ENCODE measurements at places on chromosomes 5 and 9.

DNA sequence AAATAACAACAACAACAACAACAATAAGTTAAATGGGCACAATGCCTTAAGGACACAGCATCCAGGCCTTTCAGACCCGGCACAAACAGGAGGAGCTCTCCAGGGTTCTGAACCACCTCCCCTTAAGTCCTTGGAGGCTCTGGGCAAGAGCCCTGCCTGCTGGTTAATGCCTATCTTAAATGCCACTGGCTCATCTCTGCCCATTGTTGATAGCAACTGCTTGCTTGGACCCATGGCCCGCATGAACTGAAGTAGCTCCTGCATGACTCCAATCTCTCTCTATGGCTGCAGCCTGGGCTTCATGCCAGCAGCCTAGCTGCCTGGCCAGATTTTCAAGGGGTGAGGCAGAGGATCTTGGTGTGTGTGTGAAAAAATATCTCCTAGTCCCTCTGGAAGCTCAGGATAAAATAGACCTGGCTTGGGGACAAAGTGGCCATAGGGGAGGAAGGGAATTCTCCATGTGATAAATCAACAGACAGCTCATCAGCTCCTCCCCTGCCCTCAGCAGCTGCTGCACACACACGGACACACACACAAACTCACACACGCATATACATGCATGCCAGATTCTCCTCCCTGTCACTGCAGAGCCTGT lies 27.4 kb downstream of the FAM219A start:
- peaks cover 28% of the 10 kb centered on the region for H3K4me1 ChIP-seq
- no peaks in the 10 kb centered on the region for H3K27me3 ChIP-seq
- H3K27ac ChIP-seq: no peak overlapping the region
- DNase-seq: peak; percentile 27

DNA sequence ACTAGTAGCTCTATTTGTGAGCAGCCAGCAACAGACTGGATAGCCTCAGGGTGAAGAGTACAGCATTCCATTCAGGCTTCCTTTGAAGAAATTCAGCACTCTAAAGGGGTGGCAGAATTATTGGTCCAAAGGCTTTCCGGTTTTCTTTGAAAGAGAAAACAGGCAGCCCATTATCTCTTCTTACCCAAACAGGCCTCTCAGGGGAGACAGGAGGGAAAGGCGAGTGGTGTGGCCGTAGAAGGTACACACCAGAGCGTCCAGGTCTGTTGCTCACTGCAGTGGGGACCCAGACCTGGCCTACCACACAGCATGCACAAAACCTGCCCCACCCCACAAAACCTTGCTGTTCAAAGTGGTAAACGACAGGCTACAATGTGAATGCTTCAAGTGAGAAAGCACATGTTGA lies 83.3 kb downstream of the ZNF608 start:
- DNase-seq: no peak
- no peaks in the 10 kb centered on the region for H3K27me3 ChIP-seq
- no peak overlapping the region for H3K4me3 ChIP-seq
- no peak overlapping the region for H3K27ac ChIP-seq
- no peaks in the 10 kb centered on the region for H3K36me3 ChIP-seq
- H3K4me1 ChIP-seq: no peaks in the 10 kb centered on the region

- no peak overlapping the region for H3K27ac ChIP-seq
- no peak for DNase-seq
- no peaks in the 10 kb centered on the region for H3K4me1 ChIP-seq
Observed at GRCh38 chr9:72154468-72155285, 5.4 kb downstream of the GDA start.

DNA sequence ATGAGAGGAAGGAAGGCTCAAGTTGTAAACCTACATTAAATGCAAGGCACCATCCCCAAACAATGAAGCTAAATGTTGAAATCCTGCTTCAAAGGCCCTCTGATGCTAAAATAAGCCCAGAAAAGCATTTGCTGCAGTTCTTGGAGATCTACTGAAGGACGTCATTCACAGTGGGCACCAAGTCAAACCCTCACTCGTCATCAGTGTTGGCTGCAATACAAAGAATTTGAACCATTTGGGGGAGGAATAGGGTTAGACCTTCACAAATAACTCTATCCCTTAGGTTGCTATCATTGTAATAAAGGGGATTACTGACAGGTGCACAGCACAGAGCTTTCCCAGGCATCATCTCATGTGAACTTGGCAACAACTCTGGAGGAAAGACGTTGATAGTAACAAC lies 9.3 kb upstream of the MEGF9 start:
- peak; percentile 79 for DNase-seq
- peak overlapping the region; percentile 3 for H3K27ac ChIP-seq
- H3K4me1 ChIP-seq: no peaks in the 10 kb centered on the region
- no peaks in the 10 kb centered on the region for H3K27me3 ChIP-seq
- no peaks in the 10 kb centered on the region for H3K36me3 ChIP-seq
- no peak overlapping the region for H3K4me3 ChIP-seq

GRCh38 chr9:38015266-38015665 lies 53.8 kb downstream of the SHB start:
- H3K36me3 ChIP-seq: no peaks in the 10 kb centered on the region
- no peak overlapping the region for H3K27ac ChIP-seq
- H3K4me3 ChIP-seq: no peak overlapping the region
- no peak for DNase-seq
- H3K27me3 ChIP-seq: no peaks in the 10 kb centered on the region

DNA sequence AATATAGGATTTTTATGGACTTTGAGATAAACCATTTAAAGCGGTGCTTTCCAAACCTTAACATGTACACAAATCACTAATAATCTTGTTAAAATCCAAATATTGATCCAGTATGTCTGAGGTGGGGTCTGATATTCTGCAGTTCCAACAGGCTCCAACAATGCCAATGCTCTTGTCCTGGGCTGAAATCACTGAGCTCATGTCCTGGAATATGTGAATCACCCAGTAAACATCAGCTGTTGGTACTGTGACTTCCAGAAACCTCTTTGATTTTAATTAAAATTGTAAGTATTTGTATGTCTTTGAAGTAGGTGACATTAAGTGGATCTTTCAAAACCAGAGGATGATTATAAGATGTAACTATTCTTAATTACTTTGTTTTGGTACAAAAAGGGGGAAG lies 52.8 kb upstream of the CAST start:
- no peak for DNase-seq
- no peak overlapping the region for H3K27ac ChIP-seq
- H3K27me3 ChIP-seq: no peaks in the 10 kb centered on the region
- H3K4me1 ChIP-seq: no peaks in the 10 kb centered on the region
- H3K36me3 ChIP-seq: no peaks in the 10 kb centered on the region

- H3K27me3 ChIP-seq: no peaks in the 10 kb centered on the region
- no peak overlapping the region for H3K27ac ChIP-seq
- H3K36me3 ChIP-seq: no peaks in the 10 kb centered on the region
- no peak for DNase-seq
Observed at GRCh38 chr9:30796764-30797163, 1587.7 kb upstream of the ACO1 start.

DNA sequence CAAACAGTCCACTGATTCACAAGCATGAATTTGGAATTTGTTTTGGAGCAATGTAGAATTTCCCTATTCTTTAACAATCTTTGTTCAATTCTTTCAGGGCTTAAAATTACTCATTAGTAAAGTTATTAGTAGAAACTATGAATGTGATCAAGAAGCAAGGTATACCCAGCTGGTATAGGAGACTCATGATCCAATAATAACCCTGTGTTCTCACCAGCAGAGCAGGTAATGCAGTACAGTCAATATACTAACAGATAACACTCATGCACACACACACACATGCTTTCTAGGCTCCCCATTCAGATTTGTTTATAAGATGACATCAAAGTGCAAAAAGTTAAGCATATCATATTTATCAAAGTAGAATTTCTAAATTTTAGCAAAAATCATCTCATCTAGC lies 445.2 kb downstream of the ELAVL2 start:
- H3K4me3 ChIP-seq: no peak overlapping the region
- H3K27me3 ChIP-seq: no peaks in the 10 kb centered on the region

GRCh38 chr9:132583584-132584304 lies 1.3 kb downstream of the BARHL1 start:
- peaks cover 9% of the 10 kb centered on the region for H3K27me3 ChIP-seq
- H3K36me3 ChIP-seq: no peaks in the 10 kb centered on the region
- DNase-seq: no peak

- no peak overlapping the region for H3K27ac ChIP-seq
- H3K4me3 ChIP-seq: no peak overlapping the region
- no peak for DNase-seq
- H3K36me3 ChIP-seq: no peaks in the 10 kb centered on the region
Observed at GRCh38 chr9:37390759-37391158, 31.7 kb upstream of the GRHPR start.

DNA sequence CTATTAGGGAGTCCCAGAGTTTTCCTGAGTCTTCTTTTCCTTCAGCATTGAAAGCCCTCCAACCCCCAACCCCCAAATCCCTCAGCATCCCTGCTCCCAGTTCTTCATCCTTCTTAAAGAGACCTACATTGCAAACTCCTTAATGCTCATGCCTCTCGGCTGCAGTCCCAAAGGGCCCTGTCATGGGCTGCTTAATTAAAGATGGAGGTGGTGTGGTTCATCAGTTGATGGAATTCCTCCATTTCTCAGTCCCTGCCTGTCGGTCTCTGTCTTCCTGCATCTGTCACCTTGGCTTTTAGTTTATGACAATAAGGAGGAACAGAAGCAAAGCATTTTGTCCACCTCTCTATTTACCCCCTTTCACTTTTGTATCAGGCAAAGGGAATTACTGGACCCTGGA lies 2.0 kb downstream of the FOXI1 start:
- no peaks in the 10 kb centered on the region for H3K4me1 ChIP-seq
- no peak for DNase-seq
- no peak overlapping the region for H3K4me3 ChIP-seq
- H3K27me3 ChIP-seq: no peaks in the 10 kb centered on the region
- no peaks in the 10 kb centered on the region for H3K36me3 ChIP-seq

DNA sequence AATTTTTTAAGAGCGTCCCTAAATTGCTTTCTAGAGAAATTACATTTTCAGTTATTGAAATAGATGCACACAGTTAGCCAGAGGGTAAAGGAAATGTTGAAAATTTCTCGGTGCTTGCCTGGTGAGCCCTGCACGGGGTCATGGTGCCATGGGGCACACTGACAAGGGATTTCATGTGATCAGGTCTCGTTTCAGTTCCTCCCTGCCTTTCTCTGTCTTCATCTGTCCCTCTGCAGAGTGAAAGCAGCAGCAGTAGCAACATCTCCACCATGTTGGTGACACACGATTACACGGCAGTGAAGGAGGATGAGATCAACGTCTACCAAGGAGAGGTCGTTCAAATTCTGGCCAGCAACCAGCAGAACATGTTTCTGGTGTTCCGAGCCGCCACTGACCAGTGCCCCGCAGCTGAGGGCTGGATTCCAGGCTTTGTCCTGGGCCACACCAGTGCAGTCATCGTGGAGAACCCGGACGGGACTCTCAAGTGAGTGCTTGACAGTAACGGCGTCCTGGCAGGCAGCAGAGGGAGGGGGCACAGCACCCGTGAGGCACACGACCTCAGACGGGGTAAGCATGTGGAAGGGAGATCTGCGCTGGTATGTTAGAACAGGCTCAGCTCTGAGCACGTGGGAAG lies 89.1 kb upstream of the OTULINL start:
- H3K27me3 ChIP-seq: no peaks in the 10 kb centered on the region
- H3K4me3 ChIP-seq: no peak overlapping the region
- no peaks in the 10 kb centered on the region for H3K4me1 ChIP-seq
- DNase-seq: no peak
- H3K27ac ChIP-seq: no peak overlapping the region

DNA sequence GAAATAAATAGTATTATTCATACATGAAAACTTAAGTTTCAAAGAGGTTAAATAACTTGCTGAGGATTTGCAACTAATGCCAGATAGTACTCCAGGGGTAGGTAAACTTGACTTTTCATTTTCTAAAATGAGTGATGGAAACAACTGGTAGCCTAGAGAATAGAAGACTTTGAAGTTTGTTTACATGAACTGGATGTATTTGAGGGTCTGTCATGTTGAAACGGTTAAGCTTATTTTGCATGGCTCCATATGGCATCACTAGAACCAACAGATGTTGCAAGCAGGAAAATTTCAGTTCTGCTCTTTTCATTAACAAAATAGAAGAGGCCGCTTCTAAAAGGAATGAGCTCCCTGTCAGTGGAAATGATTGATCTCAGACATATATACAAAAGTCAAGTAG lies 105.1 kb upstream of the SGCD start:
- DNase-seq: no peak
- H3K27me3 ChIP-seq: no peaks in the 10 kb centered on the region
- H3K27ac ChIP-seq: no peak overlapping the region
- H3K36me3 ChIP-seq: no peaks in the 10 kb centered on the region

DNA sequence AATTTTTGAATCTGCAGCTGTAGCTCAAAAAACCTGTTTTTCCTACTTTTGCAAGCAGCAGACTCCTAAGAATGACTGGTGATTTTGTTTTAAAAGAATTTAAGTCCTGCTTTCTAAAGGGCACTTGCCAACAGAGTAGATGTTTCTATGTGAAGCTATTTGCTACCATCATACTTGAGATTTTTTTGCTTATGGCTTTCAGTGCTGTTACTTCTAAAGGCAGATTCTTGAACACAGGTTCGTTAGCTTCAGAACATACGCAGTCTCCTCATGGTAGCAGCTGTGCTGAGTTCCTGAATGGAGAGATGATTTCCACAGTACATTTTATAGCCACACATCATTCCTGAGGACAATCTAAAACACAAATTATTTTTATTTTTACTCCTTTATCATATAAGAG lies 24.4 kb upstream of the ELL2 start:
- H3K4me1 ChIP-seq: peaks cover 10% of the 10 kb centered on the region
- no peaks in the 10 kb centered on the region for H3K36me3 ChIP-seq
- peak overlapping the region; percentile 75 for H3K27ac ChIP-seq
- DNase-seq: no peak

DNA sequence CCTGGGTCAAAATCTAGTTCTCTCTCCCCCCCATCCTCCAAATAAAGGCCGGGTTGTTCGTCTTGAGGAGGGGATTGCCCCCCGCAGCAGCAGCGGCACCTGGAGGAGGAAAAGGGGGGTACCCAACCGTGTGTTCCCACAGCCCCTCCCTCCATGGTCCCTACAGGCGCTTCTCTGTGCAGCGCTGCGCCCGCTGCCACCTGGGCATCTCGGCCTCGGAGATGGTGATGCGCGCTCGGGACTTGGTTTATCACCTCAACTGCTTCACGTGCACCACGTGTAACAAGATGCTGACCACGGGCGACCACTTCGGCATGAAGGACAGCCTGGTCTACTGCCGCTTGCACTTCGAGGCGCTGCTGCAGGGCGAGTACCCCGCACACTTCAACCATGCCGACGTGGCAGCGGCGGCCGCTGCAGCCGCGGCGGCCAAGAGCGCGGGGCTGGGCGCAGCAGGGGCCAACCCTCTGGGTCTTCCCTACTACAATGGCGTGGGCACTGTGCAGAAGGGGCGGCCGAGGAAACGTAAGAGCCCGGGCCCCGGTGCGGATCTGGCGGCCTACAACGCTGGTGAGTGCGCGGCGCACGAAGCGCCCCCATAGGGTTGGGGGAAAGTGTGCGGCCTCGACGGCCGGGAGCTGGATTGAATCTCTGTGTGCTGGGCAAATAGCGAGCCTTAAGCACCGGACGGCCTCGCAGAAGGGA lies 3.5 kb downstream of the LHX2 start:
- H3K4me1 ChIP-seq: no peaks in the 10 kb centered on the region
- H3K27ac ChIP-seq: no peak overlapping the region
- DNase-seq: no peak
- H3K4me3 ChIP-seq: no peak overlapping the region
